Sigmoid colon (tissue), 7 donors: ENCODE measurements at places on chromosomes 2 and 18. TPM values are rescaled to one million over a fixed set of nuclear protein-coding genes. Genes with fewer than 3 reads are reported as not detected.

DNA sequence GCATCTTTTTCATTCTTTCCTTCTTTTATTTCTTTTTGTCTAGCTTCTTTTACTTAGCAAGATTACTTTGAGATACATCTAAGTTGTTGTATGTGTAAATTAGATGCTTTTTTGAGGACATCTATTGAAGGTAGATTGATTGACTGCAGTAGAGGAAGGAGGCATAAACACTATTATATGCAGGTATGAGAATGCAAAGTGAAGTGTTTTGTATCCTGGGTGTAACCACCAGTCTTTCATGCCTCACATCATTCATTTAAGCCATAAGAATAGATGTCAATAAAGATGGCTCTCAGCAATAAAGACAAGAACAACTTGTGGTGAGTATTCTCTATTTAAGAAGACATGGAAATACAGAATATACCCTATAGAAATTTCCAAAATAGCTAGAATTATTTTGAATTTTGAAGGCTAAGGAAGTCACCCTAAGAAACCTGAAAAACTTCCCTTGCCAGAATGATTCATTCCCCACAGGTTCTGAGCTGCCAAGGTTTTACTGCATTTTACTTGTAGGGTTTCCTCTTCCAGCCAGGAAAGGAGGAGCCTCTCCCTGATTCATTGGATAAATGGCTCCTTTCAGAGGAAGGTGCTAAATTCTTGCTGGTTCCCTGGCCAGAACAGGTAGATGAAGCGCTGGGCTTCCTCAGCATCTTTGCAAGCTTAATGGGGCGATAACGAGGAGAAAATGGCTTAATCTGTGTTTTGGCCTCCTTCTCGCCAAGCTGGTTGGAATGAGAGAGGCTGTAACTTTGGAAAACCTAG, 279.8 kb upstream of the SLC14A2 start:
- H3K27ac ChIP-seq: no peak overlapping the region
- DNase-seq: no peak
- H3K27me3 ChIP-seq: no peaks in the 10 kb centered on the region

DNA sequence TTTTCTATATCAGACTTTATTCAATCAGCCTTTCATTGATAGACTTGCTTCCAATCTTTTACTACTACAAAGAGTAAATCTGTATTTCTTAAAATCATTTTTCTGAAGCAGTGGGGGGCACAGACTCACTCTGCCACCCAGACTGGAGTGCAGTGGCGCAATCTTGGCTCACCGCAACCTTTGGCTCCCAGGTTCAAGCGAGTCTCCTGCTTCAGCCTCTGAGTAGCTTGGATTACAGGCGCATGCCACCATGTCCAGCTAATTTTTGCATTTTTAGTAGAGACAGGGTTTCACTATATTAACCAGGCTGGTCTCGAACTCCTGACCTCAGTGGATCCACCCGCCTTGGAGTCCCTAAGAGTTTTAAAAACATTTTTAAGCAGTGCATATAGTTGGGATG, 270.6 kb upstream of the REG3G start:
- no peak overlapping the region for H3K4me3 ChIP-seq
- H3K4me1 ChIP-seq: no peaks in the 10 kb centered on the region
- H3K27ac ChIP-seq: no peak overlapping the region
- H3K27me3 ChIP-seq: no peaks in the 10 kb centered on the region
- DNase-seq: no peak

- H3K27me3 ChIP-seq: no peaks in the 10 kb centered on the region
- H3K27ac ChIP-seq: no peak overlapping the region
- peaks cover 11% of the 10 kb centered on the region for H3K4me1 ChIP-seq
- DNase-seq: no peak
- no peak overlapping the region for H3K4me3 ChIP-seq
Observed at GRCh38 chr2:33029459-33029858, 82.7 kb downstream of the LTBP1 start.

DNA sequence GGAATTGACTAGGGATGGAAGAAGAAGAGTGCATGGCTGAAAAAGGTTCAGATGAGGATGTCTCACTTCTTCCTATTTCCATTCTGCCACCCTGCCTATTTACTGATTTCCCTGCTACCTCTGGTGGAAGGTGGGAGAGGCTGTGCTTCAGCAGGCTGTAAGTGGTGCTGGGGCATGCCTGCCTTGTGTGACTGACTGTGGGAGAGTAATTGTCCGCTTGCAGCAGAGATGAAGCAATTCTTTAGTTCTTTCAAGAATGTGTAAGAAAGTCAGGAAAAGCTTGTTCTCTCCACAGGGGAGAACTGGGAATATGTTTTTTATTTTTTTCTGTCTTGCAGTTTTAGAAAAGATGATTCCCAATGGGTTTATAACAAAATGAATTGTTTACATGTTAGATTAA, 72.5 kb upstream of the NYAP2 start:
- no peak overlapping the region for H3K4me3 ChIP-seq
- no peaks in the 10 kb centered on the region for H3K27me3 ChIP-seq
- no peak overlapping the region for H3K27ac ChIP-seq
- no peaks in the 10 kb centered on the region for H3K4me1 ChIP-seq

GRCh38 chr2:216773072-216773471, 77.7 kb upstream of the IGFBP5 start:
- no peak overlapping the region for H3K27ac ChIP-seq
- H3K4me1 ChIP-seq: peaks cover 15% of the 10 kb centered on the region
- no peaks in the 10 kb centered on the region for H3K36me3 ChIP-seq
- peak; percentile 72 for DNase-seq

- peaks cover 14% of the 10 kb centered on the region for H3K4me1 ChIP-seq
- H3K4me3 ChIP-seq: no peak overlapping the region
- no peak overlapping the region for H3K27ac ChIP-seq
- no peak for DNase-seq
- H3K36me3 ChIP-seq: no peaks in the 10 kb centered on the region
- no peaks in the 10 kb centered on the region for H3K27me3 ChIP-seq
Observed at GRCh38 chr2:8132351-8132831, 549.5 kb upstream of the ID2 start.

- no peaks in the 10 kb centered on the region for H3K4me1 ChIP-seq
- no peaks in the 10 kb centered on the region for H3K36me3 ChIP-seq
- H3K4me3 ChIP-seq: no peak overlapping the region
- no peak for DNase-seq
- no peaks in the 10 kb centered on the region for H3K27me3 ChIP-seq
- H3K27ac ChIP-seq: no peak overlapping the region
Observed at GRCh38 chr18:48219810-48220499, 189.2 kb downstream of the ZBTB7C start.

DNA sequence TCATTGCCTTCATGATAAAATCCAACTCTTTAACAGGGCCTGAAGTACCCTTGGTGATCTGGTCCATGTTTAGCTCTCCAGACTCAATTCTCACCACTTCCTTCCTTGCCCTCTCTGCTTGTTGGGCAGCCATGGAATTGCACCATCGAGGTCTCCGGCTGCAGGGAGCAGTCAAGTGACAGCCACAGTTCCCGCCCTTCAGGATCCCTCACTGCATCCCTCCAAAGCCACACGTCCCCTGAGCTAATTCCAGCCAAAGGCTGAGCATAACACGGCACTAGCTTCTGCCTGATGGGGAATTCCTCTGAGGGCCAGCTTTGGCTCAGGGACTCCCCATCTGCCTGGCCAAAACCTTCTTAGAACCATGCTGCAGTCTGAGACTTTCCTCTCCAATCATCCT, 47.4 kb upstream of the SLC1A4 start:
- no peak for DNase-seq
- no peak overlapping the region for H3K4me3 ChIP-seq
- no peaks in the 10 kb centered on the region for H3K4me1 ChIP-seq

DNA sequence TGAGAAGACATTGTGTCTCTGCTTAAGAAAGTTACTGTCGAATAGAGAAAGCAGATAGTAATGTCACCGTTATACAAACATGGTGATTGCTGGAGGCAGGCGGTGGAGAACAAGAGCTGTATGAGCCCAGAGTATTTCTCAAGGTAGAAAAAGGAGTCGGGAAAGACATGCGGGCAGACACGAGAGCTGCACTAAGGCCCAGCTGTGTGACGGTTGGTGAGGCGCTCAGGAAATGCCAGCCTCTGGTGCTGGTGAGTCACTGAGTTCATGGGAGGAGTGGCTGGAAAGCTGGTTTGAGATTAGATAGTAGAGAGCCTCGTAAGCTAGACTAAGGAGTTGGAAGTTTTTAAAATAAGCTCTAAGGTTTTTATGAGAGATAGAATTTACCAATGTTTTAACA, 390.9 kb upstream of the TRIB2 start:
- no peaks in the 10 kb centered on the region for H3K27me3 ChIP-seq
- no peak overlapping the region for H3K4me3 ChIP-seq

DNA sequence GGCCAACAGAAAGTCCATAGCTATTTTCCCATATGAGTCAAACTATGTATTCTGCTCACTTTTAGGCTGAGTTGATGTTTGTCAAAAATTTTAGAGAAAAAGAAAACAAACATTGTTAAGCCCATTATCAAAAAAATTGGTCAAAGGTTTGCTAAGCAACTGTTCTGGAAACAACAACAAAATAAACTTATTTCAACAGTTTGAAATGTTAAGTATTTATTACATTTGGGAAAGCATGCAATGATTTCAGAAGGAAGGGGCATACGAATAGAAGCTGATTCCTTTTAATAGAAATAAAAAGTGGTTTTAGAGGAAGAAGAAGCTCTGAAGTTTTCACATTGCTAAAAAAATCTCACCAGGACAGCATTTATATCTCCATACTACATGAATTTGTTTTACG, 1837.5 kb upstream of the CELF4 start:
- no peaks in the 10 kb centered on the region for H3K27me3 ChIP-seq
- no peak for DNase-seq
- no peak overlapping the region for H3K27ac ChIP-seq
- H3K4me1 ChIP-seq: no peaks in the 10 kb centered on the region
- no peaks in the 10 kb centered on the region for H3K36me3 ChIP-seq

DNA sequence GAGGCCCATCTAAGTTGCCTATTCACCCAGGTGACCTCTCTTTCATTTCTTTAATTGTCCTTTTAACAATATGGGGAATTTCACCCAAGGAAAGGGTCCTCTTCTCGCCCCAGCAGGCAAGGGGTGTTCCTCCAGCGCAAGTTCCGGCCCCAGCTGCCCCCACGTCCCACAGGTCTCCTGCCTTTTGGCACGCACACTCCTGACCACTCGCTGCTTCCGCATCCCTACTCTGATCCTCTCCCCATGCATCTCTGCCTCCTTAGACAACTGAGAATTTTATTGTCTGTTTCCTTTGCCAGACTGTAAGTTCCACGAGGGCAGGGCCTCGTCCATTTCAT, 684 bp upstream of the ARPC2 start:
- no peaks in the 10 kb centered on the region for H3K36me3 ChIP-seq
- H3K4me1 ChIP-seq: no peaks in the 10 kb centered on the region
- H3K4me3 ChIP-seq: peak overlapping the region; percentile 99
- peak; percentile 69 for DNase-seq
- peak overlapping the region; percentile 97 for H3K27ac ChIP-seq
- no peaks in the 10 kb centered on the region for H3K27me3 ChIP-seq

DNA sequence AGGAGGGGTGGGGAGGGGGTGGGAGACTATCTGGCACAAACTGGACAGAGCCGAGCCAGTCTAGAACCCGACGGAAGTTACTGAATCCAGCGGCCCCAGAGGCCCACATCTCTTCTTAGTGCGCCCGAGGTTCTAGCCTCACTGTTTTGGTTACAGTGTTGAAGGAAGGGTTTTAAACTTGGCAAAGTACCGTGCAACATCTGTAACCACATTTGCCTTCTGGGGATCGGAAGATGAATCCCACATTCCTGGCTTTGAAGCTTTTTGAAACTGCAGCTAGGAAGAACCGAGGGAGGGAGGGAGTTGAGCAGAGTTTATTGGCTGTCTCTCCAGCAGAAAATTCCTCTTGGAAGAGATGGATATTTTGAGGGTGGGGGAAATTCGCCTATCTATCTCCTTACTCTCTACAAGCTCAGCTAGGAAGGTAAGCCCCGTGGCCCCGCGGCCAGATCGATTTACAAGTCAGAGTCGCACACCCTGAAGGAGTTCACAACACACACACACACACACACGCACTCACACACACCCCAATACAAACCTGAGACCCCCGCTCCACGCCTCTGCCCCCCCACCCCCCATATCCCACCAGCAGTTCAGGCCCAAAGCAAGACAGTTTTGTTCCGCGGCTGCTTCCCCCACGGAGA, 1.0 kb downstream of the ACVR1 start:
- peak overlapping the region; percentile 89 for H3K4me3 ChIP-seq
- peak; percentile 71 for DNase-seq
- peaks cover 37% of the 10 kb centered on the region for H3K4me1 ChIP-seq
- no peaks in the 10 kb centered on the region for H3K36me3 ChIP-seq

DNA sequence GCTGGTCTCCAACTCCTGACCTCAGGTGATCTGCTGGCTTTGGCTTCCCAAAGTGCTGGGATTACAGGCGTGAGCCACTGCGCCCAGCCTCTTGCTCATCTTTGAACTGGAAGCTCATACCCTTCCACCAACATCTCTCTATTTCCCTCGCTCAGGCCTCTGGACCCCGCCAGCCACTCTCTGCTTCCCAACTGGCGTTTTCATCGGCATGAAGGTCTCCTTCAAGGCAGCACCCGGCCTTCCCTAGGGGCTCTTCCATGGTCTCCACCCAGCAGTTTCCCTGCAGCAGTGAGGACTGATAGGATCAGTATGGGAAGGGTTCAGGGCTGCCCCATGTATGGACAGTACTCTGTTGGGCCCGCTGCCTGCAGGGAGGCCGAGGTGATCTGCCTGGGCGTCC, 65.8 kb upstream of the HS6ST1 start:
- H3K4me1 ChIP-seq: no peaks in the 10 kb centered on the region
- no peaks in the 10 kb centered on the region for H3K27me3 ChIP-seq
- peak; percentile 39 for DNase-seq
- no peaks in the 10 kb centered on the region for H3K36me3 ChIP-seq
- no peak overlapping the region for H3K4me3 ChIP-seq
- no peak overlapping the region for H3K27ac ChIP-seq

DNA sequence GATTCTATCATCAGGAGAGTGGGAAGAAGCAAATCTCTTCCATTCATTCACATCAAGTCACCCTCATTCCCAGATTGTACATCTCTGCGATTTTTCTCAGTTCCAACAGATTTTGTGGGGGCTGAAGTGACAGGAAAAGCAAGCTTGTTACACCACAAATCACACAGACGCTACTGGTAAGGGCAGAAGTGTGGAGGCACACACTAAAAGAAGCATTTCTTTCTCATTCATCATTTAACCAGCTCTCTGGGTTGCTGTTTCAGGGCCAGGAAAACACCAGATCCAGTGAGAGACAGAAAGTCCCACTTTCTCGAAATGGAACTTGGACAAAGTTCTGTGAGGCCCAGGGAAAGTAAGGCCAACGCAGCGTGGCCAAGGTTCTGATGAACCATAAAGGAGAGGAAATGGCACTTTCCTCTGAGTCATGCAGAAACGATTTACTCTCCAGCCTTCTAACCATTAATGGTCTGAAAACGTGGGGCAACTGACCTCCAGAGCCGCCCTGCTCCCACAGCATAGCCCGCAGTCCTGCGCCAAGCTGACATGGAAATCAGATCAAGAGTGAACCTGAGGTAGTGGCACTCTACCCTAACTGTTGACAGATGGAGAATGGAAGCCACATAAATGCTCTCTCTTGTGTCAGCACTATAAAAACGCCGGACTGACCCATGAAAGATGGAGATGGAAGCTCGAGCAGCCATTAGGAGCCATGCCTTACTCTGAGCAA, 191.0 kb downstream of the C1D start:
- no peaks in the 10 kb centered on the region for H3K36me3 ChIP-seq
- no peaks in the 10 kb centered on the region for H3K27me3 ChIP-seq
- no peak overlapping the region for H3K27ac ChIP-seq
- DNase-seq: no peak
- no peak overlapping the region for H3K4me3 ChIP-seq

Gene PPP1R1C
- 3.0 TPM for polyA plus RNA-seq

Gene TRIM43
- not detected for polyA plus RNA-seq

Gene RBFA
- 10.8 TPM for polyA plus RNA-seq

Gene KLHL41
- polyA plus RNA-seq: not detected

Gene AQP12B
- 1.2 TPM for polyA plus RNA-seq

Gene RBM43
- polyA plus RNA-seq: 3.6 TPM

Gene SP100
- polyA plus RNA-seq: 50.4 TPM

Gene TMEM200C
- not detected for polyA plus RNA-seq

Gene PSMA8
- polyA plus RNA-seq: not detected

Gene SLC5A7
- polyA plus RNA-seq: 0.79 TPM

Gene TCF23
- 0.03 TPM for polyA plus RNA-seq

Gene PARD6G
- 1.2 TPM for polyA plus RNA-seq

Gene DNAH7
- 0.57 TPM for polyA plus RNA-seq
